ENCODE measurements at places on chromosomes 1 and 21.

DNA sequence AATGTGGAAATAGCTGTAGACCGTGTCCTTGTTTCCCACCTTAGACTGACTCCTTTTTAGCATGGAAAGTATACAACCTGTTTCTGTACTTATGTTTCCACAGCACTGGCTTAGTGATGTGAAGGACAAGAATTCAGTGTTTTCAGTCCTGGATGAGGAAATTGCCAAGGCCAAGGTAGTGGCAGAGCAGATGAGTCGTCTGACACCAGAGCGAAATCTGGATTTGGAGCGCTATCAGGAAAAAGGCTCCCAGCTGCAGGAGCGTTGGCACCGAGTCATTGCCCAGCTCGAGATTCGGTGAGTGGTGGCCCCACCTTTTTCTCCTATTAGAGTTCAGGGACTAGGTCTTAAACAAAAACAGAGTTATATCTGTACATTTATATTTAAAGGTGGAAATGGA is 112.6 kb downstream of the MACF1 start:
- DNase-seq, result no peak

- no peak for DNase-seq
These were observed 519.5 kb downstream of the RWDD3 start for GRCh38 chr1:95753382-95754016.

- no peak for DNase-seq
These were observed 40.1 kb downstream of the CACNA1S start for GRCh38 chr1:201072149-201072548.

DNA sequence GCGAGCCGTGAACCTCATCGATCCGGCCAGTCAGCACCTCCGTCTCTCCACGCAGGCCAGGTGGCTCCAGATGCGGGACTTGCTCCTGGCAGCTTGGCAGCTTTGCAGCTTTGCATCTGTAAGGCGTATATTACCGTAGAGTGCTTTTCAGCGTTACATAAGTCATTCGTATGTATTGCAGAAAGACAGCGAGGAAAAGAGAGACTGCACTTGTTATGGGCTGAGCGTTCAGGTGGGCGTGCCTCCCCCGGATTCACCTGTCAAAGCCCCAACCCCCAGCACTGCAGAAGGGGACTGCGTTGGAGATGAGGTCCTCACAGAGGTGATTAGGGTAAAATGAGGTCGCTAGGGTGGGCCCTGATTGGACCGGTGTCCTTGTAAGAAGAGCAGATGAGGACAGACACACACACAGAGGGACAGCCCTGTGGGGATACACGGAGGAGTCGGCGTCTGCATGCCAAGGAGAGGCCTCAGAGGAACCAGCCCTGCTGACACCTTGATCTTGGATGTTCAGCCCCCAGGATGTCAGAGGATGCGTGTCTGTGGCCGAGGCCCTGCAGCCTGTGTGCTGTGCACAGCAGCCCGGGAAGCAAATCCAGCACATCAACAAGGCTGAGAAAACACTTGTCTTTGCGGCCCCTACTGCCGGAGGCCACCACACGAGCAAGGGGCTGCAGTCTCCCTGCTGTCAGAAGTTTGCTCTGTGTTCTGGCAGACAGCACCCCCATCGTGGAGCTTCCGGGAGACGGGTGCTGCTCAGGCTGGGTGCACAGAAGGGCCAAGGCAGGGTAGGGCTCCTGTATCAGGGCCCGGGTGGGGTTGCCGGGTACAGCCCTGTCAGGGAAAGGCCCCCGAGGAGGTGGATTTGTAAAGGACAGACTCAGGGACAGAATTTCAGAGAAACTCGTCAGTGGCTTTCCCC is 10.9 kb upstream of the AGPAT3 start:
- no peak for DNase-seq

DNA sequence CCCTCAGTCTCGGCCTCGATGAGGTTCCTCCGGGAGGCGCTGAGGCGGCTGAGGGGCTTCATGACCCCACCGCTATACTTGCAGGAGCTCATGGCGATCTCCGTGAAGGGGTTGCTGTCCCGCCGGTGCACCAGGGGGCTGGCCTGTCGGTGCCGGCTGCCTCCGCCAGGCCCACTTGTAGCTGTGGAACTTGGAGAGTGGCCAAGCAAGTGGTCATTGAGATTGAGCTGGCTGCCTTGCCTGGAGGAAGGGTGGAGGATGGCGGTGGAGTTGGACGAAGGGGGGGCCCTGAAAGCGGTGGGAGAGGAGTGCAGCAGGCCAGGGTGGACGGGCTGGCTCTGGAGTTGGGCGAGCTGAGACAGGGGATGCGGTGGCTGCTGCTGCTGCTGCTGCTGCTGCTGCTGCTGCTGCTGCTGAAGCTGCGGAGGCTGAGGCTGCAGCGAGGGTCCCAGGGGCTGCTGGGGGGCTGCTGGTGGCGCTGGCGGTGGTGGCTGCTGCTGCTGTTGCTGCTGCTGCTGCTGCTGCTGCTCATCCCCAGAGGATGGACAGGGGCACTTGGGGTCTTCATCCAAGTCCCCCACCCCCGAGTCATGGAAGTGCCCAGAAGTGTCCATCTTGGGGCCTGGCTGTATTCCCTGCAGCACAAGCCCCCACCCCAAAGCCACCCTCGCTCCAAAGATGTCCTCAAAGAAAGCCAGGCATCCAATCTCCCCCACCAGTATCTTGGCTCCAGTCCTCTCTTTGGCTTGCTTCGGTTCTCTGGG is 548 bp downstream of the KCNN3 start:
- no peak for DNase-seq

- no peak for DNase-seq
These were observed 6.7 kb downstream of the ZBTB7B start for GRCh38 chr1:155009221-155009711.

Data from Kasumi-1 (cell line).